EL (cell line): ENCODE measurements at places on chromosomes 16 and 17.

DNA sequence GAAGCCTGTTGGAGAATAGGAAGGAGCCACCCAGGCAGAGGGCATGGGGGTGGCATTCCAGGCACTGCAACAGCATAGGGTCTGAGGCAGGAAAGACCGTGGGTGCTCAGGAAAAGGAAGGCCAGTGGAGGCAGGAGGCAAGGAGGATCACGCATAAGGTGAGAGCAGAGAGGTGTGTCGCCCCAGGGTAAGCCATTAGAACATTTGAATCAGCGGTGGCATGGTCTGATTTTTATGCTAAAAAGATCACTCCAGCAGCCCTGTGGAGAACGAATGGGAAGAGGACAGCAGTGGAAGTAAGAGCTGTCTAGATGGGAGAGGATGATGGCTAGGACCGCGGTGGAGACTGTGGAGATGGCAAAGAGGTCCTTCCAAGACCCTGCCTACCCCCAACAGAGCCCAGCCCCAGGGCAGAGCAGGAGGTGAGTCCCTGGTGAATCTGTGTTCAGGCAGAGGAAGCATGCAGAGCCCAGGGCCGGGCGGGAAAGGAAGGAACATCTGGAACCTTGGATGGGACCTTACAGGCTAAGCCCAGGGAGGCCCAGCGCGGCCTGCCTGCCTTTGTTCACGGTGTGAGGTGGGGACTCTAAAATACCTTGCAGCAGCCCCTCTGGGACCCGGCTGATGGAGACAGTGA is 7.8 kb downstream of the LPO start:
- DNase-seq, result no peak

DNA sequence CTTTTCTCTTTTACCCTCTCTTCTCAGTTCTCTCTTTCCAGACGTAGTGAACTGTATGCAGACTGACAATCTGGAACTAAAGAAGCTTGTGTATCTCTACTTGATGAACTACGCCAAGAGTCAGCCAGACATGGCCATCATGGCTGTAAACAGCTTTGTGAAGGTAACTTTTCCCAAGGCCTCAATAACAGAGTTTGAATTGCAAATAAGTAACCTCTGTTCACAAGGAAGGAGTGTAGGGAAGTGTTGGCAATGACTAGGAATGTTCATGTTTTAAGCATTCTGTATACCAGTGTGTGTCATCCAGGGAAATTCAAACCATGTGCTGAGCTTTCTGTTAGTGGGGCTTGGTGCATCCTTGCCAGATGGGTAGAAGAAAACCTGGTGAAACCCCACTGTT is 18.6 kb downstream of the AP2B1 start:
- DNase-seq, result peak; percentile 8

GRCh38 chr16:85062323-85062722 is 34.7 kb downstream of the KIAA0513 start:
- DNase-seq, result no peak

DNA sequence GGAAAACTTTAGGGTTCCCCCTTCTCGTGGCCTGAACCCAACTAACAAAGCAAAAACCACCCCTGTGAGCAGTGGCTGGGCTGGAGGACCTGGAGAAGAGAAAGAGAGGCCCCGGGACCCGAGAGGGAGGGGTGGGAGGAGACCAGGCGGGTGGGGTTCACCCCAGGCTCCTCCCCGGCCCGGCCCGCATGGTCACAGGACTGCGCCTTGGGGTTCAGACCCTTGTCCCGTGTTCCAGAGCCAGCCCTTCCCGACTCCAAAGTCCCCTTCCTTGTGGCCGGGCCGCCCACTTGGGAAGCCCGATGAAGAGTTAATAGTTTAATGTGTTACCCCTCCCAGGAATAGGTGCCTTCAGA is 852 bp downstream of the MARVELD3 start:
- no peak for DNase-seq

DNA sequence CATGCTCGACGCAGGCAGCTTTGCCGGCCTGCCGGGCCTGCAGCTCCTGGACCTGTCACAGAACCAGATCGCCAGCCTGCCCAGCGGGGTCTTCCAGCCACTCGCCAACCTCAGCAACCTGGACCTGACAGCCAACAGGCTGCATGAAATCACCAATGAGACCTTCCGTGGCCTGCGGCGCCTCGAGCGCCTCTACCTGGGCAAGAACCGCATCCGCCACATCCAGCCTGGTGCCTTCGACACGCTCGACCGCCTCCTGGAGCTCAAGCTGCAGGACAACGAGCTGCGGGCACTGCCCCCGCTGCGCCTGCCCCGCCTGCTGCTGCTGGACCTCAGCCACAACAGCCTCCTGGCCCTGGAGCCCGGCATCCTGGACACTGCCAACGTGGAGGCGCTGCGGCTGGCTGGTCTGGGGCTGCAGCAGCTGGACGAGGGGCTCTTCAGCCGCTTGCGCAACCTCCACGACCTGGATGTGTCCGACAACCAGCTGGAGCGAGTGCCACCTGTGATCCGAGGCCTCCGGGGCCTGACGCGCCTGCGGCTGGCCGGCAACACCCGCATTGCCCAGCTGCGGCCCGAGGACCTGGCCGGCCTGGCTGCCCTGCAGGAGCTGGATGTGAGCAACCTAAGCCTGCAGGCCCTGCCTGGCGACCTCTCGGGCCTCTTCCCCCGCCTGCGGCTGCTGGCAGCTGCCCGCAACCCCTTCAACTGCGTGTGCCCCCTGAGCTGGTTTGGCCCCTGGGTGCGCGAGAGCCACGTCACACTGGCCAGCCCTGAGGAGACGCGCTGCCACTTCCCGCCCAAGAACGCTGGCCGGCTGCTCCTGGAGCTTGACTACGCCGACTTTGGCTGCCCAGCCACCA is 9.7 kb downstream of the VASN start:
- DNase-seq, result no peak

GRCh38 chr16:88816736-88817535 is 5.2 kb upstream of the APRT start:
- DNase-seq, result no peak

- DNase-seq, result peak; percentile 59
These were observed at the start of gene RAB26 for GRCh38 chr16:2147981-2148671. Gene RAB26 (plus strand): TSS chr16:2148625. CDS start chr16:2148784, 159 bp downstream.

DNA sequence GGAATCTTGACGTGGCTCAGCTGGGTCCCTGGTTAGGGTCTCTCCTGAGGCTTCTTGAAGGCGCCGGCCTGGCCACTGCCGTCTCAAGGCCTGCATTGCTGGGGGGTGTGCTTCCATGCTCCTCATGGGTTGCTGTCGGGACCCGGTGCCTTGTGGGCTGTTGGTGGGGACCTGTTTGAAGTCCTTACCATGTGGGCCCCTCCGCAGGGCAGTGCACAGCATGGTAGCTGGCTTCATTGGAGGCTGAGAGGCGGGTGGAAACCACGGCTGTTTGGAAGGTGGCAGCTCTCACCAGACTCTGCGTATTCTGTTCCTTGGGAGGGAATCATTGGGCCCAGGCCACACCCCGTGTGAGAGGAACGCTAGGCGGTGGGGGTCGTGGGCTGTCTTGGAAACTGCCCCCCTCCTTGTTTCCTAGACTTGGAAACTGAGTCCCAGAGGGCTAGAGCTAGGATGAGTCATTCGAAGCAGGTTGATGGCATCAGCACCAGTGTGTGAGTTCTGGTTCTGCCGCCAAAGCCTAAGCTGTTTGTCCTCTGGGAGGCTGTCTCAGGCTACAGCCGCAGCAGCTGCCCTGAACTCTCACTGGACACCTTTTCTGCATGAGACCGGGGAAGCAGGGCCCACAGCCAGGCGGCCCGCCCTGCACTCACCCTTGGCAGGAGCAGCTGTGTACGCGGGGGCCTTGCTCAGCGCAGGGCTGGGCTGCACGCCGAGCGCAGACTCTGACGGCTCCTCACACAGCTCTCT is 35.2 kb downstream of the ZNF750 start:
- DNase-seq, result no peak

DNA sequence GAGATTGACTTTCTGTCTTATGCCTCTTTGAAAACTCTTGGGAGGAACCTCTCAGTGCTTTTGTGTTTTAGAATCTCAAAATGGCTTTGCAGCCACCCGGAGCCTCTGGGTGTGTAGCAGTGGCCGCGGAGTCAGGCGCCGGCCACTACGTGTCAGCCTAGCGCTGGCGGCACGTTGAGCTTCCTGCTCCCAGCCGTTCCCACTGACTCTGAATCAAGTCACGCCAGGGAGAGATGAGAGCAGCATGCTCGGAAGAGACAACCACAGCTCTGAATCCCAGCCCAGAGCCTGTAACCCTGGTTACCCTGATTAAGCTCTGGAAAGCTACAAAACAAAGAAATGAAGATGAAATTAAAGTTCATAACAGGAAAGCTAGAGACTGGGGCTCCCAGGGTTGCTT is 97.4 kb upstream of the CACNG5 start:
- no peak for DNase-seq

- peak; percentile 40 for DNase-seq
These were observed 66.2 kb downstream of the GOSR1 start for GRCh38 chr17:30543456-30543855.

DNA sequence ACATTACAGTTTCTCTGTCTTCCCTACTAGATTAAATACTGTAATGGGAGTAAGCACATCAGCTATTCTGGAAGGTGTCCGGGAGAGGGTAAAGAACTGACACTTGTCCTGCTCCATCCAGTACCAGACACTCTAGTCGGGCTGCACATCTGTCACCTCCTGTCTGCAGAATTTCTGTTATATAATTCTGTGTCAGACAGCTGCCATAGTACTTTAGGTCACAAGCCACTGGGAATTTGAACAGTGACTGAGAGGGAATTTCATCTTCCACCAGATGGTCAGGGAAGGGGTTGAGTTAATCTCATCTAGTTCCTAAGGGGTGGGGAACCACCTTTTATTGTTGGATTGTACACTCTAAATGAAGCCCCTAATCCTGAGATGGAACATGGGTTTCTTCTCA is 58.6 kb upstream of the NUDT7 start:
- DNase-seq, result no peak

DNA sequence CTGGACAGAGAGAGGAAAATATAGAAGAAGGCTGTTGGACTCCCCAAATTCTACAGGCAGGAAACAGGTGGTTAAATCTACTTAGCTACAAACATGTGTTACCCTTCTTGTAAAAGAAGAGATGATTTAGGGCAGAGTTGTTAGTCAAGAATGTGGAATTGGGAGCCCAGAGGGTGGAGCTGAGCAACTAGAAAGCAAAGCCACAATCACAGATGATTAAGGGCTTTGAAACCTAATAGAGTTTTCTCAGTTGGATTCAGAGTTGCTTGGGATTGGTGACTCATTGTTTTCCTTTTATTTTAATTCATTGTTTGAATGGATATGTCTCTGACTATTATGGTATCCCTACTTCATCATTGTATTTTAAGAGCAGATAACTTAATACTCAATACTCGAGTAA is 6.2 kb downstream of the ACSM5 start:
- no peak for DNase-seq

DNA sequence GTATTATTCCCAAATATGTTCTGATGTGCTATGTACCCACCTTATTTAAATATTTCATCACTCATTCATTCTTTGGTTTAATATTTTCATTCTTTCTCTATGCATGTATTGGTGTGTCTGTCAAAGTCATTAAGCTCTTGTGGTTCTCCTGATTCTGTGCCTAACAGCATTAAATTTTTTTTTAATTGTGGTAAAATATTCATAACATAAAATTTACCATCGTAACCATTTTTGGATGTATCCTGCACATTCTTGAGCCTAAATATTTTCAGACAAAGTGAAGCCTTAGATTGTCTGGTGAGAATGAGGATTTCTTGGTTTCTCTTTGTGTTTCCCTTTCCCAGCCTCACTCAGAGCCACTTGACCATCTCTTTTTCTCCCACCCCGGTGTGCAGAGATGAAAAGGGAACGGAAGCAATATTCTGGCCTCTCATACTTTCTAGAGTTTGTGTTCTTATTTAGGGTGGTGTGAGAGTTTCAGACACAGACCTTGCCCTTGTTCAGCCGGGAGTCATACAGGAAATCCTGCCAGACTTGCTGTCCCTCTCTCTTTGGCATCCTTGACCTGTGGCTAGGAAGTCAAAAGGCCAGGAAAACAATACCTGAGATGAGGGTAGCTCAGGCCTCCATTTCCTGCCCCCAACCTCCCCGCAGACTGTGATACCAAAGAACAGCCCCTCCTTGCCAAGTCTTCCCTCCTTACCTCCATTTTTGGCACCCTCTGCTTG is 4.9 kb downstream of the CCL5 start:
- no peak for DNase-seq

- DNase-seq, result no peak
These were observed 16.6 kb downstream of the GPR179 start for GRCh38 chr17:38326996-38327792.

- peak; percentile 29 for DNase-seq
These were observed 570 bp downstream of the NR1D1 start for GRCh38 chr17:40099619-40100418.

- no peak for DNase-seq
These were observed 3.7 kb upstream of the SSTR2 start for GRCh38 chr17:73160980-73161630.

- DNase-seq, result no peak
These were observed 113.2 kb downstream of the SOX9 start for GRCh38 chr17:72233986-72234385.

GRCh38 chr17:79126139-79126538 is 51.5 kb downstream of the ENGASE start:
- DNase-seq, result no peak

DNA sequence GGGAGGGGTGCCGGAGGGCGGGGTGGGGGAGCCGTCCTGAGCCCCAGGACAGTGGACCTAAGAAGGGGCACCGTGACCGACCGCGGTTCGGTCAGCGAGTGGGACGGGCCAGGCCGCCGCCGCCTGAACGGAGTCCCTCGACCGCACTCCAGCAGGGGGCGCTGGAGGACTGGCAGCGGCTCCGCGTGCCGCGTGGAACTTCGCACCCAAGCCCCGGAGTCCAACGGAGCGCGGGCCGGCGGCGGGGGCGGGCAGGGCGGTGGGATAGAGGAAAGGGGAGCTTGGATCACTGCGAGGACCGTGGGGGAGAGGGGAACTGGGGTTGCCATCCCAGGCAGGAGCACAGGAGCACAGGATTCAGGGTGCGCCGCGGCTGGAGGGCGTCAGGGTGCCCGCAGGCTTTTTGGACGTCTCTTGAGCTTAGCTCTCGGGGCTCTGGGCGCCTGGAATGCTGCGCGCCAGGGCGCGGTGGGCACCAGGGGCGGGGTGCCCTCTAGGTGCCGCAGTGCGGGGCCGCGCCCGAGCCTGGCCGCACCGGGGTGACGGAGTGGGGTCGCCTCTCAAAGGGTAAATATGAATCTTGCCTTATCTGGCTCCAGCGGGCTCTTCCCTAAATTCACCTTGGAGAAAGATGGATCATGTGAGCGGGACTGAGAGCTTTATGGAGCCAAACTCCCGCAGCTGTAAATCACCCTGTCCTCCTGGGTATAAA is 379 bp upstream of the OTOP2 start:
- peak; percentile 43 for DNase-seq

GRCh38 chr17:72175787-72176515 is 55.1 kb downstream of the SOX9 start:
- DNase-seq, result no peak
